ENCODE measurements at places on chromosomes 6 and 20. TPM values are rescaled to one million over a fixed set of nuclear protein-coding genes. Genes with fewer than 3 reads are reported as not detected.

The HEY2 gene
- not detected for total RNA-seq

DNA sequence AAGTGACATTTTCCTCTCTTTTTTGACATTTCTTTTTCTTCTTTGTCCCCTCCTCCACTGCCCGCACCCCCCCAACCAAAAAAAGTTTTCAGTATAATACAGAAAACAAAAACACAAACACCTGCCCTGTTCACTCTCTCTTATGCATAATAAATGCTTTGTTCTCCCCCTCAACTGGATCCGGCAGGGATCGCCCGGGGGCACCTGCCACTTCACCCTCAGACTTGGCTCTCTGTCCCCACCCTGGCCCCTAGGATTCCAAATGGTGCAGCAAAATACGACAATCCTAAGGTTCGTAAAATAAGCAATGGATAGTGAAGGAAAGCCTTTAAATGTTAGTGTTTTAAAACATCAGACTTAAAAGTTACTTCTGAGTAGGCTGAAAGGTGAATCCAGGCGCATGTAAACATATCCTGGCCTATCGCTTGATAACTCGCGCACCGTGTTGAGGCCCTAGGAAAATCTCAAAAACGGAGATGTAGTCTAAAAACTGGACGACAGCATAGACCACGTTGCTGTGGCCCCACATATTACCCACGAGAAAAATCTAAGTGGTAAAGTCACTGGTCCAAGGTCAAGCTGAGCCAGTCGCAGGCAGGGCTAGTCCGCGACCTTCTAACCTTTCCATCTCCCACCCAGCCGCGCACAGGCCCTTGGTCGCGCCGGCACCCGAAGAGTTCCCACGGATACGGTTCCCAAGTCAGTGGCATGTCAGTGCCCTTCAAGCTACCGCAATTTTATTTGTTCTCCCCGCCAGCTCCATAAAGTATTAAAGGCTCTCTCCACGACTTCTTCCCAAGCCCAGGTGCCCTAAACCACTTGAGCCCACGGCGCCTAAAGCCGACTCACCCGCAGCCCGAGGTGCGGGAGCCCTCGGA is 130.8 kb downstream of the OGFRL1 start:
- H3K4me3 ChIP-seq, result peak overlapping the region; percentile 81
- no peak overlapping the region for H3K27ac ChIP-seq
- H3K27me3 ChIP-seq, result no peaks in the 10 kb centered on the region
- H3K36me3 ChIP-seq, result 0 out of 2 replicates have a peak, but pooled peaks cover 6% of the 10 kb centered on the region
- peaks cover 14% of the 10 kb centered on the region for H3K4me1 ChIP-seq
- peak; percentile 35 for DNase-seq

DNA sequence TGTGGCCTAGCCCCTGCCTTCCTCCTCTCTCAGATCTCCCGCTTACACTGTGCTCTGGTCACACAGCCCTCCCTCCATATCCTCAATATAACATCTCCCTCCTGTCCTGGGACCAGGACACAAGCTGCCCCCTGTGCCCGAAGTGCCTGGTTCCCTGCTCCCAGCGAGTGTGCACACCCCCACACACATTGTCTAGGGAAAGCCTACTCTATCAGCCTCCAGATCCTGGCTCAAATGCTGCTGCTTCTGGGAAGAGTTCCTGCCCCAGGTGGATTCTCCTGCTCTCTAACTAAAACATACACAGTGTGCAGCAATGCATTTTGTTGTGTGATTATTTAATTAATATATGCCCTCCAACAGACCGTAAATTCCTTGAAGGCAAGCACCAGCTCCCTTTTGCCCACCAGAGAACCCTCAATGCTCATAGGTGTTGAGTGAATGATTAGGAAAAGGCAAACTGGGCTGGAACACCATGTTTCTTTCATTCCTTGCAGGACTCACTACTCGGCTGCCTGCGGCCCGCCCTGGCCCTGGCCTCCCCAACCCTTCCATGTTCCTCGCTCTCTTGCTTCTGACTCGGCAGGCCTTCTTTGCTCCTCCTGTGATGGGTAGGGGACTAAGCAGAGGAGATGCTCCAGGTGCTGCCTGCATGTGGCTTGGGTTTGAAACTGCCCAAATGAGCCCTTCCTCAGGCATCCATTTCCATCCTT is 194.6 kb downstream of the ZDHHC14 start:
- no peak overlapping the region for H3K27ac ChIP-seq
- H3K4me1 ChIP-seq, result no peaks in the 10 kb centered on the region
- H3K4me3 ChIP-seq, result no peak overlapping the region
- DNase-seq, result no peak
- no peaks in the 10 kb centered on the region for H3K36me3 ChIP-seq
- H3K27me3 ChIP-seq, result no peaks in the 10 kb centered on the region

The CTSA gene
- total RNA-seq, result 154 TPM

The RBPJL gene
- total RNA-seq, result not detected

The ERVFRD-1 gene
- total RNA-seq, result not detected

The CST1 gene
- total RNA-seq, result not detected
